ENCODE measurements at places on chromosomes 12 and 14.

GRCh38 chr14:44149597-44149996 lies 357.5 kb downstream of the FSCB start:
- peak; percentile 5 for DNase-seq

DNA sequence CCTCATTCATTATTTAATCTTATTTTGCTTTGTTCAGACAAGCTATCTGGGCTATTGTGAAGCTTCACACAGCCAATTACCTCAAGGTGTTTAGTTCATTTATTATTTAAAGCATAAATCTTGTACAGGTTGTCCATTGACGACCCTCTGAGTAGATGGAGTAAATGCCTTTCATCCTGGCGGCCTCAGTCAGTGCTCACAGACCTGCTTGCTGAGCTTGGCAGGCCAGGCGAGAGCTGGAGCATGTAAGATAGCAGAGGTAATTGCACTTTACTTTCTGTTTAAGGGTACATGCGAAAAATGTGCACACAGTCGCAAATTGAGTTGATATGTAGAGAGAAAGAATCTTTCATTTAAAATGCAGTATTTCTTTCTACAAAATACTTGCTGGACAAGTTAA lies 224.4 kb downstream of the NPAS3 start:
- DNase-seq: no peak

GRCh38 chr14:102545461-102546265 lies 36.1 kb upstream of the ANKRD9 start:
- DNase-seq: no peak

GRCh38 chr12:114555451-114555850 lies 128.5 kb downstream of the TBX3 start:
- DNase-seq: no peak

- no peak for DNase-seq
These were observed 326.4 kb upstream of the SFSWAP start for GRCh38 chr12:131384544-131384855.

All from kidney tubule cell (primary cell).